Cardiac septum (tissue), 1 donor: ENCODE measurements at places on chromosomes 7 and 10. TPM values are rescaled to one million over a fixed set of nuclear protein-coding genes. Genes with fewer than 3 reads are reported as not detected.
A peak's percentile ranks its signal among the peaks of the same experiment; 100 is the strongest.

Gene MAGI2
- 6.3 TPM for total RNA-seq

Gene CNTNAP2
- 0.22 TPM for total RNA-seq

Gene SUN3
- not detected for total RNA-seq

Gene EVX1
- not detected for total RNA-seq

Gene MYL10
- total RNA-seq, result not detected

DNA sequence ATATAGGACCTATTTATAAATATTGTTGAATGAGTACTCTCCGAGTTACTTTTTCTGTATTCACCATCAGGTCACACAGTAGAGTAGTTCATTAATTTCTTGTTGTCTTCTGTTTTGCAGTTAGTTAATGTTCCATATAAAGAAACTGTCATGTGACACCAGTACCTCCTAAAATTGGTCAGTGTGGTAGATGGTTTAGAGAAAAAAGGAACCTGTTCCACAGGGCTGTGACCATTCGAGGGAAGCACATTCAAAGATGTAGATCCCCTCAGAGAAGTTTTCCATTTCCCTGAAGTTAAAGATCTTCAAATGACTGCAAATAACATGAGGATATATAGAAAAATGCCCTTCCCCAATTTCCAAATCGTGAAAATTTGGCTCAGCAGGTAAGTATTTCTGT lies 45.7 kb downstream of the PRPF18 start:
- DNase-seq, result no peak

- DNase-seq, result no peak
Observed at GRCh38 chr10:4331150-4331549, 494.9 kb upstream of the AKR1E2 start.

DNA sequence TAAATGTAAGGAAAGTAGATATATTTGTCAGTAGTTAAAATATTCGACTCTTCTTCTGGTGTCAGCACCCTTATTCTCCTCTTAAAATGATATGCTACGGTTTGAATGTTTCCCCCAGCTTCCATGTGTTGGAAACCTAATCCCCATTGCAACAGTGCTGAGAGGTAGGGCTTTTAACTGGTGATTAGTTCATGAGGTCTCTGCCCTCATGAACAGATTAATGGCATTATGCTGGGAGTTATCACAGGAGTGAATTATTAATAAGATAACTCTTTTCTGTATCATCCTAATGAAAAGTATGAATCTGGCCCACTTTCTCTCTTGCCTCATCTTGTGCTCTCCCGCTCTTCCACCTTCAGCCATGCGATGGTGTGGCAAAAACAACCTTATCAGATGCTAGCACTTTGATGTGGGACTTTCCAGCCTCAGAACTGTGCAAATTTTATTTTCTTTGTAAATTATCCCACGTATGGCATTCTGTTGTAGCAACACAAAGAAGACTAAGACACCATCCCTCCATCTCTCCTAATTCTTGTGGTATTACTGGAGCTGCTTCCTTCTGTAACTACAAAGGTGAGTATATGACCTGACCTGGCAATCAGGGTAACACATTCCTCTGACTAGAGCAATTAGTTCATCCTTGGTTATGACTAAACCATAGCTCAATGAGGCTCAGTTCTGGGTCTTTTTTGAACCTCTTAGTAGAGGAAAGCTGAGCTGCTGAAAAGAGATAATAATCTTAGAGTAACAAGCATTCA lies 171.1 kb upstream of the TMEM196 start:
- DNase-seq, result no peak

- DNase-seq, result no peak
Observed at GRCh38 chr10:111200505-111201186, 123.8 kb downstream of the ADRA2A start.

GRCh38 chr7:107694386-107694785 lies 33.8 kb downstream of the SLC26A4 start:
- DNase-seq, result no peak

- DNase-seq, result no peak
Observed at GRCh38 chr7:101678658-101679057, 49.6 kb upstream of the MYL10 start.

GRCh38 chr10:92572362-92573090 lies 1.4 kb downstream of the IDE start:
- no peak for DNase-seq

- DNase-seq, result no peak
Observed at GRCh38 chr7:130880668-130881067, 146.7 kb upstream of the KLF14 start.

GRCh38 chr10:46094197-46094500 lies 48.1 kb upstream of the MSMB start:
- no peak for DNase-seq

DNA sequence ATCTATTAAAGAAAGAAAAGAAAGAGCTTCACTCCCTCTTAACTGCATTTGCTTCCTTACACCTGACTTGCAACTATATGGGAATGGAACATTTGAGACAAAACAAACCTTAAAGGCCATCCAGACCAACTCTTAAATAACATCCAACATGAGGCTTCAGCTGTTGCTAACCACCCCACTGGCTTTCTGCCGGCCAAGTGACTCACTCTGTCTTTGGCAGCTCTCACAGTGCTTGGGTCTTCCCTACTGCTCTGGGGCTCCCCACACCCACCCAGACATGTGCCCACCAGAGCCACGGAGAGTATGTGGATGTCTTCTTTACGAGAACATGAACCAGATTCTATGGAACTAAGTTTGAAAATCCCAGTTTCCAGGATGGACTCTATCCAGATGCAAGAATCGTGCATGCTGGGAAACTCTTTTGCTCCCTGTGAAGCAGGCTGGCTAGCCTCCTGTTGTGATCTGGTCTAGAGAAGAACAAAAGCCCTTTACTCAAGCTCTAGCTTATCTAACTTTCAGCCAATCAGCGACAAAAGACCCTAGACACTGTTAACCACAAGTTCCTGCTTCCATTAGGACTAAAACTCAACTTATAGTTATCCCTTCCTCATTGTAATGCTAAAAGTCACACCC lies 245.7 kb downstream of the TCERG1L start:
- DNase-seq, result peak; percentile 53

DNA sequence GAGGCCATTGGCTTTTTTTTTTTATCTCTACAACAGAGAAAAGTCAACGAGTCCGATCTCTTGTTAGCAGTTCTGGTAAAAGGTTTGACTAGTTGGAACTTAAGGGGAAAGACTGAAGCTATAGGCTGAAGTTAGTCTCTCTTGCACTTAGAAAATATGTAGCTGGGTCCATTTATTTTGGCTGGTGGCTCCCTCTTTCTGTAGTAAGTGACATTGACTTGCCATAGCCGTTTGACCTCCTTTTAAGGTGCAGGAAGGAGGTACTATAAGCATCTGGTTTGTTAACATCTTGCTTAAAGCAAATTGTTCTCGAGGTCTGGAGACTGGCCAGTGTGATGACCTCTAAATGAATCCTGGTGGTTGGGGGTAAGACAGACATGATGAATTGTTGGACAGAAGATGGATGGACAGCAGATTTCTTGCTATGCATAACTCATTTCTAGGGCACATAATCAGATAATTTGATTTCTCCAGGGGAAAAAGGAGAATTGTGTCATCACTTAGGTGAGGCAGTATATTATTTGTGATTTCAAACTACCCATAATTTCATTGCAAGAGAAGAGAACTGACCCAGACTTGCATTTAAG lies 356.3 kb upstream of the GALNT17 start:
- DNase-seq, result no peak

DNA sequence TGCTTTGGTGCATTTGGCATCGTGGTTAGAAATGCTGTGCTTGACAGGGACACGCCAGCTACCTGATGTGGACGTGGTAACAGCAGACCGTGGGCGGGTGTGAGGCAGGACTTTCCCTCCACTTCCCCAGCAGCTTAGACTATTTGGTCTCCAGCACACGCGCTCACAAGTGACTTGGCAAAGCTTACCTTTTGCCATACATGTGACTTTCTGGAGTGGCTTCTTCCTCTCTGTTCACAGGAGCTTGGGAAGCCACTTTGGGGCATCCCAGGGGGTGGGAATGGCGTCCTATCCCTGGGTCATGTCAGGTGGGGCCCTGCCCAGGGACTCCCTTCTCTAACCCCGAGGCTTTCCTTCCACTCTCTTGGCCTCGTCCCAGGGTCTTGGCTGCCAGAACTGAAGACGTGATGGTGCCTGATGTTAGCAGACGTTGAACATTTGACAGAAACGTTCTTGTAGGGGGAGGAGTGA lies 228.7 kb upstream of the KLF6 start:
- DNase-seq, result no peak

GRCh38 chr10:21531164-21531563 lies 2.9 kb upstream of the MLLT10 start:
- no peak for DNase-seq

DNA sequence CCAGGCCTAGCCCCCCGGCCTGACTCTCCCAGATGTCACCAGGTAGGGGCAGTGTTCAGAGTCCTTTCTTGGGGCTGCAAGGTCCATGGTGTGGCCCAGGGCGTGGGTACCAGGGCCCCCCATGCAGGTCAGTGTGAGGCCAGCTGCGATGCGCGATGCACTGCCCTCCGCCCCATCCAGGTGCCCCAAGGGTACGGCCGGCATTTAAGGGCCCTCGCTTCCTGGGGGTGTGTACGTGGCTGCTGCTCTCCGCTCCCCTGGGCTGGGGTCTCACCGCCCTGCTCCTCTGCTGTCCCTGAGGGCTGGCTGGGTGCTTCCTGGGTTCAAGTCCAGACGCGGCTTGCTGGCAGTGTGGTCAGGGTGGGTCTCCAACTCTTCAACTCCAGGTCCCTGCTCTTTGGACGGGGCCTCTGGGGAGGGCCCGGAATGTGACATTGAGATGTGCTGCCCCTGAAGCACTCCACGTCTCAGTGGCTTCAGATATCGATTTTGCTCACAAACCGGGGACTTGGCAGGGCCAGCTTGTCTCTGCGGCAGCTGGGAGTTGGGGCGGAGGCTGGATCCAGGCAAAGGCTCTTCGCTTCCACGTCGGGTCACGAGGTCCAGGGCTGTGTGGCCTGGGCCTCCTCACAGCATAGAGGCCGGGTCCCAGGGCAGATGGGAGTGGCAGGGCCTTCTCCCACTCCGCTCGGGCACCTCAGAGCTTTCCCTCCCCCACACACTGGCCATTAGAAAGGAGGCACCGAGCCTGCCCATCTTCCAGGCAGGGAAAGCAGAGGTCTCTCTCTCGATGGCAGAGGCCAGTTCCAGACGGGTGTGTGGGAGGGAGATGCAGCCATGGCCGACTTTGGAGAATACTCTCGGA lies 93.2 kb downstream of the UNCX start:
- no peak for DNase-seq

DNA sequence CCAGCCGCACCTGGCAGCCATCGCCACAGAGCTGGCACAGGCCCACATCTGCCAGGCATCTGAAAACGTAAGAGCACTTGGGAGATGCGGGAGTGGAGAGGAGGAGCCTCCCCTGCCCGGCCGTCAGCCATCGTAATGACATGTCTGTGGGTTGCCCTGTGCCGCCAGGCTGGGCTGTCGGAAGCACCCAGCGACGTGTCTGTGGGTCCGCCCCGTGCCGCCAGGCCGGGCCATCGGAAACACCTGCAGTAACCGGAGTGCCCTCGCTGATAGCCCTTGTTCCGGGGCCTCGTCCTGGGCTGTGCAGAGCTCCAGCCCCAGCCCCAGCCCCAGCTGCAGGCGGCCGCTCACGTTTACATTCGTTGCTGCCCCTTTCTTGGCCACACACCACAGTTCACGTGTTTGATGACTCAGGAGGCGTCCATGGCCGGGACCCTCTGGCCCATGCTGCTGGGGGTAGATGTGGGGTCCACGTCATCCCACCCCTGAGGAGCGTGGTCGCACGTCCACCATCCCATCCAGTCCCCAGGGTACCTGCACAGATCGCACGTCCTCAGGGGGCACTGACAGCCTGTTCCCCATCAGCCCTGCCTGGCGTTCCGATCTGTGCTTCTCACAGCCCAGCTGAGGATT lies 30.0 kb upstream of the PRKAR1B start:
- DNase-seq, result no peak

- DNase-seq, result no peak
Observed at GRCh38 chr7:2299131-2299829, 15.0 kb downstream of the SNX8 start.

DNA sequence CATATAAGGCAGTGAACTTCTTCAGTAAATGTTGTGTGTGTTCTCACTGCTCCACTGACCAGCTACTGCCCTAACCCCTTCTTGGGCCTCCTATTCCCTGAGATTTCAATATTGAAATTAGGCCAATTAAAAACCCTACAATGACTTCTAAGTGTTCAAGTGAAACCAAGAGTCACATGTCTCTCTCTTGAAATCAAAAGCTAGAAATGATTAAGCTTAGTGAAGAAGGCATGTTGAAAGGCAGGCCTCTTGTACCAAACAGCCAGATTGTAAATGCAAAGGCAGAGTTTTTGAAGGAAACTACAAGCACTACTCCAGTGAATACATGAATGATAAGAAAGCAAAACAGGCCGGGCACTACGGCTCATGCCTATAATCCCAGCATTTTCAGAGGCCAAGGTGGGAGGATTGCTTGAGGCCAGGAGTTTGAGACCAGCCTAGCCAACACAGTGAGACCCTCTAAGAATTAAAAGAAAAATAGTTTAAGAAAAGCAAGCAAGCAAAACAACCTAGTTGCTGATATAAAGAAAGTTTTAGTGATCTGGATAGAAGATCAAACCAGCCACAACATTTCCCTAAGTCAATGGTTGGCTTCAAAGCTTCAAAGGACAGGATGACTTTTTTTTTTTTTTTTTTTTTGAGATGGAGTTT lies 22.3 kb downstream of the BRAF start:
- no peak for DNase-seq

- DNase-seq, result no peak
Observed at GRCh38 chr7:100266576-100267354, 40.7 kb upstream of the SPDYE3 start.

- no peak for DNase-seq
Observed at GRCh38 chr7:95470452-95470851, 15.3 kb upstream of the ASB4 start.

GRCh38 chr7:131235489-131236317 lies 92.0 kb upstream of the MKLN1 start:
- no peak for DNase-seq
